ENCODE measurements at places on chromosomes 1 and 21.

GRCh38 chr21:40540216-40540615 lies 306.7 kb downstream of the DSCAM start:
- DNase-seq = no peak

GRCh38 chr1:157274698-157275534 lies 136.7 kb upstream of the ETV3 start:
- no peak for DNase-seq

GRCh38 chr1:20325844-20326420 lies 35.3 kb downstream of the VWA5B1 start:
- no peak for DNase-seq

DNA sequence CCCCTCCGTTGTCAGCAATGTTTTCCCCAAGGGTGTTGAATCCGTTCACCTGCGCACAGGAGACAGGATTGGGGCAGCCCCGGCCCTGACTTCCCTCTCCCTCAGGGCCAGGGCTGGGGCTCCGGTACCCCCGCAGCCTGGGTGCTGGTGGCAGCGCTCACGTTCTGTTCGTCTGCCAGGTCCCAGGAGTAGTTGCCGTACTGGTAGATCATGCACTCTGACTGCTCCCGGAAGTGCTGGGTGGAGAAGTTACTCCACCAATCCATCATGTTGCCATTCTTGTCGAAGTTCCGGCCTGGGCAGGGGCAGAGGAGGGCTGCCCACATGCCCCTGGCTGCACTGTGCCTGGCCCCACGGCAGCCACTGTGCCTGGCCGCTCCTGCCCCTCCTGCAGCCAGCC lies 6.1 kb downstream of the PRXL2B start:
- DNase-seq = no peak

- no peak for DNase-seq
Measured at GRCh38 chr21:33618407-33618806, 23.1 kb downstream of the CRYZL1 start.

DNA sequence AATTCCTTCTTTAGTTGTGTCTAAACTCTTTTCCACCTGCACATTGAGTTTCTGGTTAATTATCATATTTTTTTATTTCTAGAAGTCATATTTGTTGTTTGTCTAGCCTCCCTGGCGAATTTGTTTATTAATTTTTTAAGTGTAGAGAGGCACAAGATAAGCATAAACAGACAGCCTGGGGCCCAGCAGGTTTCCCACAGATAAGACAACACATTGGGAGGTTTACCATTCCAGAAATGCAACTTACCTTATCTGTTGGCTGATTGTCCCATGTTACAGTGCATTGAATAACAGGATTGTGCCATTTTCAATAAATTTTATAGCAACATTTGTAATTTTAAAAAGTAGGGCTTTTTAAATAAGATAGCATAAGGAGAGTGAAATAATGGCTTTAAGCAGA lies 34.9 kb downstream of the COG2 start:
- DNase-seq = no peak

GRCh38 chr1:55926906-55927471 lies 652.4 kb downstream of the PLPP3 start:
- no peak for DNase-seq

DNA sequence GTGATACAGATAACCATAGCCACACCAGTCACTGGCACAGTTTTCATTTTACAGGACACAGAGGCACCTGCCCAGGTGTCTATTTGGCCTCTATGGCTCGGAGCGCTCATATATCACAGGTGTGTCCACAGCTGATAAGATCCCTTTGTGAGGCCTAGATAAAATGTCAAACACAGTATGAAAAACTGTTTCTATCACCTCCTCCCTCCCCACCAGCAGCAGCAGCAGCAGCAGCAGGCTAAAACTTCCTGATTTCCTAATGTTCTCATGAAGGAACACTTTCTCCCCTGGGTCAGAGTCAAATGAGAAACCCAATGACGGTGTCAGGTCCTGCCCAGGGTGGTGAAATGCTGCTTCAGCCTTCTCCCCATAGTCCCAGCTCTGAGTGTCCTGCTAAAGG lies 24.4 kb downstream of the ELAPOR1 start:
- DNase-seq = no peak

- DNase-seq = no peak
Measured at GRCh38 chr1:178232949-178233348, 139.0 kb downstream of the RASAL2 start.

GRCh38 chr21:20110368-20110767 lies 887.8 kb upstream of the NCAM2 start:
- DNase-seq = no peak

GRCh38 chr1:59410457-59410856 lies 113.6 kb downstream of the FGGY start:
- no peak for DNase-seq

DNA sequence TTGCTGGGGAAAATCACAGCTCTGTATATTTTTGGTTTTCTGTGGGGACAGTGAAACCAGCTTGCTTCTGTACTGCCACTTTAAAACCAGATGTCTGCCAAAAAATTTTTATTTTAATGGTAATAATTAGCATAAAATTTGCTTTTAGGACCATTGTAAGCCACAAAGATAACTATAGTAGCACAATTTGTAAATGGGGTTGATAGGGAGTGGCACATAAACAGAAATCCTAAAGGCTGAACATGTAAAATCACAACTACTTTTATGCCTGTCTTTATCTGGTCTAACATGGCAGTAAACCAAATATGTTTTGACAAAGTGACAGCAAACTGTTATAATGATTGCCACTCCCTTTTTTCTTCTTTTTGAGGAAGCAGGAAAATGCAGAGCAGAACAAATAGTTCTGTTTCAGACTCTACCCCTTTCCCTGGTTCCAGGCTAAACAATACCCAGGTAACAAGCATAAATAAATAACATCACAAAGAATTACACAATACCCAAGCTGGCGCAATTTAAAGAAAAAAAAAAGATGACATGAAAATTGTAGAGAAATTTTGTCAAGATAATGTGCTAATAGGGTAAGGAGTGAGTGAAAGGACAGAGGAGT lies 24.0 kb upstream of the CCDC181 start:
- DNase-seq = no peak

GRCh38 chr1:14769486-14770274 lies 171.2 kb downstream of the KAZN start:
- no peak for DNase-seq

DNA sequence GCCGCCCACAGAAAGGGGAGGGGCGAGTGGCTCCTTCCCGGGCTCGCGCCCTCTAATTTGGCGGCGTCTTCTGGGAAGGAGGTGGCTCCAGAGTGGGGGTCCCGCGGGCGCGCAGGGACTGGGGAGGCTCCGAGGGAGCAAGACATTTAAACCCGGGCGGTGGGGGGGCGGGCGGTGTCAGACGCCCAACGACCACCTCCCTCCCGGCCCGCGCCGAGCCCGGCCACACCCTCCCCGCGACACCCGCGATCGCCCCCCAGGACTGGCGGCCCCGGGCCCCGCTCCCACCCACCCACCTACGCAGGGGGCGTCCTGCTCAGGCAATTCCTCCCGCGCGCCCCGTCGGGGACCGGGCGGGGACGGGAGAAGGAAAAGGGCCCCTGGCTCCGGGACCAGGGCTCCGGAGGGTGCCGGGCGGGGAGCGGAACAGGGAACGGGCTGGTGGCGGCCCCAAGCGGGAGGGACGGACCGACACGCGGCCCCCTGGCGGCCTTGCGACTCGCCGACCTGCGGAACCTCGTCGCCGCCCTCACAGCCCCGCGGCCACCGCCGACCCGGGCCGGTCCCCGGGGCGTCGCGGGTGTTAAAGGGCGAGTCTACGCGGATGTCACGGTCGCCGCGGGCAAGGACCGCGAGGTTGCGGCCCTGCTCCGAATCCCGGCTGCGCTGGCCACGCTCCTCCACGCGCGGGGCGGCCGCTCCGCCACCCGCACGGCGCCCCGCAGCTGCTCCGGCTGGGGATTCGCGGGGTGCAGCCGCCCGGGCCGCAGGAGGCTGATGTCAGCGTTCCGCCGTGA lies 94.0 kb upstream of the FMN2 start:
- no peak for DNase-seq

GRCh38 chr1:225996946-225997545 lies 2.1 kb downstream of the SDE2 start:
- peak; percentile 83 for DNase-seq
